ENCODE measurements at places on chromosomes 1 and 21.

- no peak for DNase-seq
Measured at GRCh38 chr1:206415942-206416341, 54.3 kb upstream of the IKBKE start.

- DNase-seq = no peak
Measured at GRCh38 chr1:158105352-158106095, 75.2 kb upstream of the CD1D start.

- no peak for DNase-seq
Measured at GRCh38 chr1:179169616-179170467, 59.6 kb downstream of the ABL2 start.

DNA sequence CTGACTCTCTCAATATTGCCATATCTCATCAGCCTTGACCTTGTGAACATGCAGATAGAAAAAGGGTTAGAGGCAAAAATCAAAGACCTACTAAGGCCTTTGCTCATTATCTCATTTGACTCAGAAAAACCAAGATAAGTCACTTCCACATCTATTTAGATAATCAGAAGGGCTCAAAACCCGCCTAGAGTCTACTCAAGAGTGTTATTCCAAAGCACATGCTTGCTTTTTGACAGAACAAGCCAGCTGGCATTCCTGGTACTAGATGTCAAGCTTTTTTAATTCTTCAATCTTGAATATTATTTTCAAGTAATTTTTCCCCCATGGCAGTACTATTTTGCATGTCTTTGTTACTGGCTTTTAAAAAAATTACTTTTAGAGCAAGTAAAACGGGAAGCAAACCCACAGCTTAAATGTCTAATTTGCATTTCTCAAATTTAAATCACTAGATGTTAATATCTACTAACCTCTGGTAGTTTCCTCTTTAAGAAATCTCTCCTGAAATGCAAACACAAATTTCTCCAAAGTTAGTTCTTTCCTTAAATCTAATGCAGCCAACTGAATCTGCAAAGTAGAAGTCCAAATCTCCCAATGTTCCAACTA, 51.5 kb downstream of the APP start:
- no peak for DNase-seq

- peak; percentile 88 for DNase-seq
Measured at GRCh38 chr1:22420455-22421053, 31.1 kb upstream of the ZBTB40 start.

GRCh38 chr1:94544706-94545490, 3.3 kb upstream of the F3 start:
- DNase-seq = no peak

Measured in sciatic nerve (tissue), 2 donors.